Stimulated activated CD4-positive, alpha-beta T cell treated with anti-CD3 and anti-CD28 coated beads, Interleukin-4, amount 100 ng/mL, for 48 hours (primary cell): ENCODE measurements at places on chromosomes 11 and 22.

DNA sequence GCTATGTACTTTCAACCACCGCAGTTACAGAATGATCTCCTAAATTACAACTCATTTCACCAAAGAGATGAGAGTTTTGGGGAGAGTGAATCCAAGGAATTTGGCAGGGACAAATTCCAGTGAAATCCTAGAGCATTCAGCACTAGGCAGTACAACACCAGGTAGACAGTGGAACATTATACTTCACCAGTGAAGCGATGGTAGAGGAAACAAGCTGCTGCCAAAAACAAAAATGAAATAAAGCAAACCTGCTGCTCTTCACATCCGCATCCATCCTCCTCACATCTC is 16.9 kb downstream of the SMCO4 start:
- DNase-seq, result no peak

DNA sequence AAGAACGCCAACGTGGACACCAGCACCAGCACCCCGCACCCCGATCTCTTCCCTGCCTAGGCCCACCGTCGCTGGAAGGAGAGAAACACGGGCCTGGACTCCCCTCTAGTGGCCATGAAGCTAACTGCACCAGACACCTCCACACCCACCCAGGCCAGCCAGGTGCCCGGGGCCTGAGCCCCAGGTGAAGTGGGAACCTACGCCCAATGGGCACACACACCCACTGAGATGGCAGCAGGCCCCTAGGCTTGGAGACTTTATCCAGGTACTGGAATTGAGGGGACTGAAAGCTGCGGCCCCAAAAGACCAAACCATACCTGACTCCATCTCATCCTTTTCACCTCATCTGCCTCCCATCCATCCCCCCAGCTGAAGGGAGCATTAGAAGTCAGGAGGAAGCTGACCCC is 81.0 kb downstream of the BUD13 start:
- DNase-seq, result peak; percentile 46

GRCh38 chr11:64853709-64854108 is 9.3 kb upstream of the CDC42BPG start:
- DNase-seq, result no peak

- no peak for DNase-seq
These were observed 7.3 kb downstream of the DDI1 start for GRCh38 chr11:104043678-104044239.

DNA sequence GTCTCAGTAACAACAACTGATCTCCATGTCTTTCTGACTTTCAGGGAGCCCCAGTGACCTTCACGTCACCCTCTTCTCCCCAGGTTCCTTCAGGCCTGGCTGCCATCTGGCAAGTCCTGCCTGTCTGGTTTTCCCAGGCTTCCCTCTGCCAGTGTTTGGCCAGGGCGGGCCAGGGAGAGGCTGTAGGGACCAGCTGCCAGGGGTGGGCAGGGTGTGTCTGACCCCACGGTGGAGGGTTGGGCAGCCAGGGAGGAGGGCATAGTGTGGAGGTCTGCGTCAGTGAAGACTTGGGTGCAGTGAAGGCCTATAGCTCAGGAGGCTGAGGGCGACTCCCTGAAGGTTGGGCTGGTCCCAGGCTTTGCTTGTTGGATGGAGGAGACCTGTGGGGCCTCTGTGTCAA is 11.9 kb upstream of the MRGPRX2 start:
- DNase-seq, result no peak
